ENCODE measurements at places on chromosomes 12 and 14.
A peak's percentile ranks its signal among the peaks of the same experiment; 100 is the strongest.

GRCh38 chr14:106840258-106840657 is 1313.9 kb downstream of the TMEM121 start:
- DNase-seq = no peak

- DNase-seq = no peak
Observed at GRCh38 chr12:19669793-19670192, 230.5 kb downstream of the AEBP2 start.

DNA sequence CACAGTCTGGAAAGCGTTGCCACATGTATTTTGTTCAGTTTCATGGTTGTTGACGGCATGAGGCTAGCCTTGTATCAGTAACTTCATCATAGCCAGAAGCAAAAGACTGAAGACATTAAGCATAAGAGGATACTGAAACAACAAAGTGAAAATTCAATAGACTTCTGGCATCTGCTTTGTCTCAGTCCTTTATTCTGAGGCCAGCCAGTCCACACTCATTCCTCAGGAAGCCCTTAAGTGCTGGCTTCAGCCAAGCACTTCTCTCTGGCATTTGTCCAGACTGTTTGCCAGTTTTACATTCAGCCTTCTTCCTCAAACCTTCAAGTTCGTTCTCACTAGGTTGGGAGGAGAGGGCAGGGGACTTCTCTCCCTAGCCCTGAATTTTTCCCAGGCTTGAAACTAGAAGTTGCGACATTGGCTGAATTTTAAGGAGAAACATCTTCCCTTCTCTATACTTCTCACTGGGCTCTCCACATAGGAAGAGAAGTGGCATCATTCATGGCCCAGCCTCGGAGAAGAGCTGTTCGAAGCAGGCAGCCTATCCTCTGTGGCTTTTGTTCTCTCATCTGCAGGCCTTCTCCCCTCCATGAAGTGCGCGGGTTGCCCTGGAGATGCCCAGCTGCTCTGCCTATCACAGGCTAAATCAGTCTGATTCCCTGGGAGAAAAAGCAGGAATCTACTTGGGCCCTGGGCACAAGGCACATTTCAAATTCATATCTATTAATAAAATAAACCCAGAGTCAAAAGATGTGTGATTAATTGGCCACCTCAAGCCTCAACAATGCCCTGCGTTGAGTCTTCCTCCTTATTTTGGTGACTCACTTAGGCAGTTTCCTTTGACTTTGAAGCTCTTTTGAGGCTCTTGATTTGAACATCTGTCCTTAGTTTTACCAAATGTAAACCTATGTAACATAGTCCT is 130.9 kb upstream of the PLEKHA5 start:
- DNase-seq = peak; percentile 19

- no peak for DNase-seq
Observed at GRCh38 chr14:64725261-64725815, 21.1 kb downstream of the PLEKHG3 start.

DNA sequence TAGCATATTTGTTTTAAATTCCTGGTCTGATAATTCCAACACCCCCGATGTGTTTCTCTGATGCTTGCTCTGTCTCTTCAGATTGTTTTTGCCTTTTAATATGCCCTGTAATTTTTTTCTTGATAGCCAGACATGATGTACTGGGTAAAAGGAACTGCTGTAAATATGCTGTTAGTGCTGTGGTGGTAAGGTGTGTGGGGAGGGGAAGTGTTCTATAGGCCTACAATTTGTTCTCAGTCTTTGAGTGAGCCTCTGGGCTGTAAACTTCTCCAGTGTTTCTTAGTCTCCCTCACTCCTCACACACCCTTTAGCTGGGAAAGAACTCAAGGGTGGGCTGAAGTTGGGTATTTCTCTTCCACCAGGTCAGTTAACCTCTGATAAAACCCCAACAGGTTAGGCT is 147.0 kb upstream of the OR4E1 start:
- DNase-seq = no peak

- no peak for DNase-seq
Observed at GRCh38 chr14:100012478-100013327, 52.5 kb upstream of the EVL start.

DNA sequence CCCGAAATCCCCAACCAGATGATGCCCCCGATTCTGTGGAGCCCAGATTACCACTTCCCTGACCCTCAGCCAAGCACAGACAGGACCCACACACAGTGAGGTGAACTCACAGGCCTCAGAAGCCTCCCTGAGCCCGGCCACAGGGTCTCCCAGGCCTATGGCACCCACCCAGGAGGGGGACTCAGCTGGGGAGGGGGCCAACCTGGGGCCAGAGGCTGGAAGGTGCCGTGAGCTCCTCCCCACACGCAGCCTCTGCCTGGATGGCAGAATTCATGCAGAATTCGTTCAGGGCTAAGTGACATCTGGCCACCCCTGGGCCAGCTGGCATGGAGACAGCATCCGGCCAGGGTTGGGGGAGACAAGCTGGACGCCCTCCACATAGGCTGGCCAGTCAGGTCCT is 11.8 kb downstream of the TMEM179 start:
- DNase-seq = no peak

- no peak for DNase-seq
Observed at GRCh38 chr12:124682425-124683151, 115.2 kb upstream of the NCOR2 start.

DNA sequence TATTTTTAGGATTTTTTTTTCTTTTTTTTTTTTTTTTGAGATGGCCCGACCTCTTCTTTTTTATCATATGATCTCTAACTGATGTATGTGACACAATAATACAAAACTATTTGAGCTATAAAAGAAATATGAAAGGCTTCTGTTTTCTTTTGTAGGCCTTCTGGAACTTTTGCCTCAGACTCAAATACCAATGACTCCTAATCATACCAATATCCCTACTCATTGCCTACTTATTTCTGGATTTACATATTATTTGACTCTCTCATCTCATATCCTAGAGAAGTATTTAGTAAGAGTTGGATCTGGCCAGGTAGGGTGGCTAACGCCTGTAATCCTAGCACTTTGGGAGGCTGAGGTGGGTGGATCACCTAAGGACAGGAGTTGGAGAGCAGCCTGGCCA is 12.7 kb upstream of the WDR89 start:
- peak; percentile 73 for DNase-seq

Data from BJ (cell line).